ENCODE measurements at places on chromosomes 11 and 22.

DNA sequence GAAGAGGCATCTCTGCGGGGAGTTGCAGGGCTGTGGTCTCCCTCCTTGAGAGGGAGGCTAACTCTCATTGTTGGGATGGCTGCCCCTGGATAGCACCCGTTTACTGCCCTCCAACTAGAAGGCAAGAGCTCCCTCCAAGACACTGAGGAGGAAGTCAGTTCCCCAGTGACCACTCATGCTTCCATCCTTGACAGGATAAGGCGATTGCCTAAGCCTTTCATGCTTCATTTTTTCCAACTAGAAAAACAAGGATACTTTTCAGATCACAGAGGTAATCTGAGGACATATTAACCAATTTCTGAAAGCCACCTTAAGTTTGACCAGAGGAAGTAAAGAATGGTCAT lies 186.6 kb downstream of the MAML2 start:
- DNase-seq: no peak

DNA sequence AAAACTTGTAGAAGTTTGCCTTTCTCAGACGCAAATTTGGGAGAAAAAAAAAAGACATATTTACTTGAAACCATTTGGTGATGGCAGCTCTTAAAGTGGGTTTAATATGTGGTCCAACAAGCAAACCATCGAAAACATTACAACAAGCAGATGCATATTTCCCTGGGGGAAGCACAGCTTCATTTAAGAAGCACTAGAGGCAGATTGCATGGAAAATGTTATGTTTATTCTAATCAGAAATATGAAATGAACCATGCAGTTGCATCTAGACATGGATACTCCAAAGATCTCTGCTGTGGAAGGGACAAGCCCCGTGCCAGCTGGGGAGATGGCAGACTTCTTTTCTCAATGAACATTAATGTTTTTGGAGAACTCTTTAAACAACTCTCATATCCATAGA lies 57.4 kb upstream of the PARVA start:
- DNase-seq: no peak

DNA sequence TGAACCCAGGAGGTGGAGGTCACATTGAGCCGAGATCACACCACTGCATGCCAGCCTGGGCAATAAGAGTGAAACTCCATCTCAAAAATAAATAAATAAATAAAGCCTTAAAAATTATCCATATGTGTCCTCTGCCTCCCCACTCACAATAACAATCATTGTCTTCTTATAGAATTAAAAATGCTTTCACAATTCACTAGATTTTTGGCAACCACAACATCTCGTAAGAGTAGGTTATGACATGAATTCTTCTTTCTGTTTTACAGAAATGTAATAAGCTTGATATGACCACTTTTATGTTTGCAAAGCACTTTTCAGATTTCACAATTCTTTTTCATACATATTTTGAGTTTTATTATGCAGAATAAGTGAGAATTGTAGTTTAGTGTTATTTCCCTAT lies 54.5 kb upstream of the HSPA8 start:
- no peak for DNase-seq

DNA sequence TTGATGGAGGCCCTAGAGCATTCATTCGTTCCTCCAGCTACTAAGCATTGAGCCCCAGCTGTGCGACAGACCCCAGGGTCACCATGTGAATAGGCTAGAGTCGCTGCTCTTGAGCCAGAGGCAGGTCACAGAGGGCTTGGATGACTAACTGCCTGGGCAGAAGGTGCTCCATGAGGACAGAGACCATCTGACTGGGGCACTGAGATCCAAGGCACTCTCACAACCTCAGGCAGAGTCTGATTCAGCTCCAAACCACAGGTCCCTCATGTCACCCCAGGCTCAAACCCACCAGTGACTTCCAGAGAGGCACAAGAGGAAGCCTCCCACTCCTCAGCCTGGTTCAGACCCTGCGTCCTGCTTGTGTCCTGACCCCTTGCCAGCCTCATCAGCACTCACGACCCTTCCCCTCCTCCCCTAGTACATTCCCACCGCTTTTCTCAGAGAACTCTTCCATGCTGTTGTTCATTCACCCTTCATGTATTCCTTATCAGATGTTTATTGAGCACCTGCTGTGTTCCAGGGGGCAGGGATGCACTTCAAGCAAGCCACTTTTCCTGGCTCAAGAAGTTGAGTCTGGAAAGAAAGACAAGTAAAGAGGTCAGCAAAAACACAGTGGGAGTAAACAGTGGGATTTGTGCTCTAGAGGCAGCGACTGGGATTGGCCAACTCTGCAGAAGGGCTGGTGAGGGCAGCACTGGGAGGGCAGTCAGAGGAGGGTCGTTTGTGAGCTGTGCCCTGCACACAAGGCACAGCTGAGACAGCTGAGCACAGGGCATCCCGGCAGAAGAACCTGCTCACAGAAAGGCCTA lies 9.3 kb downstream of the OAF start:
- DNase-seq: no peak

GRCh38 chr11:90234977-90235376 lies 12.1 kb upstream of the CHORDC1 start:
- no peak for DNase-seq

All from EH (cell line).